Stimulated activated CD4-positive, alpha-beta T cell treated with anti-CD3 and anti-CD28 coated beads, TNF-alpha, amount 100 ng/mL, for 48 hours (primary cell): ENCODE measurements at places on chromosomes 5 and 9.

GRCh38 chr5:149072791-149073190 is 9.9 kb upstream of the SH3TC2 start:
- no peak for DNase-seq

DNA sequence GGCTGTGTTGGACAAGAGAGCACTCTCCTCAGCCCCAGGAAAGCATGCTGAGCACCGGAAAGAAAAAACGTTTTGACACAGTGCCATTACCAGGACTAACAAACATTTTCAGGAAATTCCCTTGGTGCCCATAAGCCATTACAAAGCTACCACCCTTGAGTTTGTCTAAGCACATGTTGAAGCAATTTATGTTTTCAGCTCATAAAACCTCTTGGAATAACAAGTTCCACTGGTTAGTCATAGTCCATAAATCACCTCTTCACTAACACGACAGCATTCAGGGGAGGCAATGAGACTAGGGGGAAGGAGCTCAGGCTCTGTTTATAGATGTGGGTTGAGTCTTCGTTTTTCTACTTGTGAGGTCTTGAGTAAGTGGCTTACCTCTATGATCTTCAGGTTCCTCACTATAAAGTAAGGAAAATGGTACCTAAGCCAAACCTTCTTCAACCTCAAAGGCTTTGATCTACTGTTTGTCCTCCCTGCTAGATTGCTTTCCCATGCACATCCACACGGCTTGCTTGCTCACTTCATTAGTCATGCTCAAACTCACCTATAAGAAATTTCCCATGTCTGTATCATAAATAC is 65.4 kb downstream of the DRD1 start:
- DNase-seq, result no peak

- DNase-seq, result no peak
These were observed 17.6 kb downstream of the NSUN2 start for GRCh38 chr5:6615034-6615815.

DNA sequence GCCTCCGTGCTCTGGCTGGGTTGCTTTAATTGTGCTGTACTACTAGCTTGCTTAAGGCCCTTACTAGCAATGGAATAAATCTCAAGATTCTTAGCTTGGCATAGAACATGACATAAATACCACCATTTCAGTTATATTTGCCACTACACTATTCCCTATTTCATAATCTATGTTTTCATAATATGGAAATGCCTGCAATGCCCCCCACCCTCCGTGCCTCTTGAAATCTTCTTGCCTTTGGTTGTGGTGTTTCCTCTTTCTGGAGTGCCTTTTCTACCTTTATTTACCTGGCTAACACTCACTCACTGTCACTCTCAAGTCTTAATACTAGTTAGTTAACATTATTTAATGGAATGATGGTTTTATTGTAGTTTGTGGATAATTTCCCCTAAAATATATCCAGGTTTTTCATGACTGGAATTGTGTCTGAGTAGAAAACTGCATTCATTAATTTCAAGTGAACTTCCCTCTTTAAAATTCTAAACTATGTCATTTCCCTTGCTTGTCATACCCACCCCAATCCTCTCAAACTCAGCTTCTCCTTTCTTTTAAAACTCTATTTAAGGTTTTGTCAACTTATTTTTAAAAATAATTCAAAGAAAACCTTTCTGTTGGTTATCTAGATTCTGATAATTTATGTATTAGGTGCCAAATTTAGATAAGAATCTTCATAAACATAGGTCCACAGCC is 521.7 kb upstream of the DAB2 start:
- DNase-seq, result no peak

DNA sequence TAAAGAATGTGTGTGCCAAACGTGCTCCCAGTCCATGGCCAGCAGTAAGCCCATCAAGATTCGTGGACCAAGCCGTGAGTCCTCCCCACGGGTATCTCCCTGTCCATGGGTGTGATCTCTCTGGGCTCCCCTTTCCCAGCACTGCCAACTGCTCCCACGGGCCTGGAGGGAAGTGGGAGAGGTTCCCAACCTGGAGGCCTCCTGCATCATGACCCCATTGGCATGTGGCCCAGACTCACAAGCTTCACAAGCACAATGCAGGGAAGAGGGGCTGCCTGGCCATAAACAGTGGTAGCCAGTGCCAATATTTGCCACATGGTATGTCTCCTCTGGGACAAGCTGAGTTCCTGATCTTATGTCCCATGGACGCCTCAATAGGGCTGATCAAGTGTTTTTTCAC is 59.1 kb downstream of the ABLIM3 start:
- DNase-seq, result no peak

- DNase-seq, result no peak
These were observed 23.1 kb upstream of the HMCN2 start for GRCh38 chr9:130242270-130243014.

DNA sequence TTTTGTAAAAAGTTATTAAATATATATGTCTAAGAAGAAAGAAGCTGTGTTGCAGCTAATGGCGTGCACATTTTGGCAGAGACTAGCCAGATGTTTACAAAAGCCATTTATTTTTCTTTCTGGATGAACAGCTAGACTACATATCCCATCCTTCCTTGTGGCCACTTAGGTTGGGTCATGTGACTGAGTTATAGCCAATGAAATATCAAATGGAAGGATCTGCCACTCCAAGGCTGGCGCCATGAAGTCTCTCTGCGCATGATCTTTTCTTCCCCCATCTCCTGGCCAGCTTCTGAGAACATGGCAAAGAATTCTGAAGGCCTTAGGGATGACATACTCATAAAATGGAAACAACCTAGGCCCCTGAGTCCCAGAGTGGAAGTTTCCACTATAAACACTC is 244.2 kb upstream of the DAB2 start:
- no peak for DNase-seq

GRCh38 chr9:104339692-104340091 is 164.4 kb upstream of the OR13F1 start:
- no peak for DNase-seq

DNA sequence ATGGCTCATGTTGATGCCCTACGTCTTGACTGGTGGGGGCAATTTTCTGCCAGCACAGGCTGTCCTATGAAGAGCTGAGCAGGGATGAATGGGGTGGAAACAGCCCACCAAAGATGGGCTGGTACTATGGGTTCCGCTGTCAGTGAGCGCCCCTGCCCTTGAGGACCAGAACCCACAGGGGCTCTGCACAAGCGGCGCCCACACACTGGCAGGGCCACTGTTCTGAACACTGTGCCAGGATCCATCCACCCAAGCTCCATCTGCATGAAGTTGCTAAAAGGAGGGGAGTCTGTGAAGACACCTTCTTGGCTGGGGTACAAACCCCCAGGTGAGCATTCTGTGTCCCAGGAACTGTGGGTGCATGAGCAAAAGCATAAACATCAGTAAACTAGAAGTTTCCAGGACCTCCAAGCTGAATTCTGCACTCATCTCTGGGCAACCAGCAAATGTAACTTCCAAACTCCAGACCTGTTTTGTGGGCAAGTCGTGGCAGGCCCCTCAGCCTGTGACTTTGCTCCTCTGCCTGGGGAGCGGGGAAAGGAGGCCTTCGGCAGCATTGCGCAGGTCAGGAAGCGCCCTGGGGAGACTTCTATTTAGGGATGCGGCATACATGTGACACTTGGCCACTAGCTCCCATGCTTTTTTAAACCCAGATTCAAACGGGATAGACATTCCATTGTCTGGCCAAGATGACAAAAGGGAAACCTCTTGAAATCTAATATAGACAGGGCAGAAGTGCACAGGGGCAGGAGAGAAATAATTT is 48.9 kb downstream of the PTPN3 start:
- DNase-seq, result no peak

GRCh38 chr9:8655071-8655470 is 855.5 kb upstream of the DMAC1 start:
- no peak for DNase-seq

DNA sequence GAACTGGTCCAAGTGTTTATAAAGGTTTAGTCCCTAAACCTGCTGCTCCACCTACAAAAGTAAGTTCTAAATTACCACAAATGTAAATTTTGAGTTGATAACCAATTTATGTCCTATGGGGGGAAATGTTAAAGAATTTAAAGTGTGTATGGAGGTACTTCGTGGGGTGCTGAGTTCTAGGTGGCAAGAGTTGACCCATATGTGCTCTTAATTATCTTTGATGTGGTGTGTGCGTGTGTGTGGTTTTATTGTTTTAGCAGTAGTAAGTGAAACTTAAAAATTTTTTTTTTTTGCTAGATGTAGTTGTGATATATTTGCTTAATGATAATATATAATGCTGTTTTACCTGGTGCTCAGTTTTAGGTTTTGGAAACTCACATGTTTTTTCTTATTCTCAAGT is 72.6 kb downstream of the GPBP1 start:
- no peak for DNase-seq

DNA sequence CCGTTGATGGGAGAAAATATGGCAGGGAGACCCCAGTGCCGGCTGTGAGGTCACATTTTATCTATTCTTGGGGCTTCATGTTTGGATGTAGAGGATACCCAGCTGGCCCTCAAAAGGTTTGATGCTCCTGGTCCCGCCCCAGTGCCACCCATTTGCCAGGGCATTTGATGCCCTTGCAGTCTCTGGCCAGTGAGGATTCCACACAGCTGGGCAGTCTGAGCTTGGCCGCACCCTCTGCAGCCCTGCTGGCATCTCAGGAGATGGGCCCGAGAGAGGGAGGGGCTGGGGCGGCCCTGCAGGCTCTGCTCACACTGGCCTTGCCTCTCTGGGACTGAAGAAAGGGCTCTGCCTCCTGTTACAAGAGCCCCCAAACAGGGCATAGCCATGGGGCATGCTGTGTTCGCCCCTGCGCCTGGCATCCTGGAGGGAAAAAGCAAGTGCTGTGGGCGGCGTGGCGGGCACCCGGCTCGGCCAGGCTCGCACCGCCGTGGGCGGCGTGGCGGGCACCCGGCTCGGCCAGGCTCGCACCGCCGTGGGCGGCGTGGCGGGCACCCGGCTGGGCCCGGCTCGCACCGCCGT is 27.6 kb downstream of the ADAMTSL2 start:
- DNase-seq, result no peak

DNA sequence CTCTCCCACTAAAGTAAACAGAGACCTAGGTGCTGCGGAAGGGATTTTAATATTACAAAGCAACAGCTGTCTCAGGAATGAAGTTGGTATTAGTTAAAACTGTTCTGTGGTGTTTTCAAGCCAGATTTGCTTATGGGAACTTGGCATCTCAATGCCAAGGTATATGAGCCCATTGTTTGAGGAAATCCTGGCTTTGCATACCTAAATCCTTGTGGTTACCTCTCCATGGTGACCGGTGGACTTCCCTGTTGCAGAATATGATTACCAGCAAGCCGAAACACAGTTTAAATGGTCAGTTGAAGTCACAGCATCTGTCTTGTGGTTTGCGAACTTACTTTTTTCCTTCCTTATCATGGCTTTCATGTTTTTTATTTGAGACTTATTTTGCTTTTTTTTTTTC is 62.3 kb upstream of the TXNDC8 start:
- no peak for DNase-seq

DNA sequence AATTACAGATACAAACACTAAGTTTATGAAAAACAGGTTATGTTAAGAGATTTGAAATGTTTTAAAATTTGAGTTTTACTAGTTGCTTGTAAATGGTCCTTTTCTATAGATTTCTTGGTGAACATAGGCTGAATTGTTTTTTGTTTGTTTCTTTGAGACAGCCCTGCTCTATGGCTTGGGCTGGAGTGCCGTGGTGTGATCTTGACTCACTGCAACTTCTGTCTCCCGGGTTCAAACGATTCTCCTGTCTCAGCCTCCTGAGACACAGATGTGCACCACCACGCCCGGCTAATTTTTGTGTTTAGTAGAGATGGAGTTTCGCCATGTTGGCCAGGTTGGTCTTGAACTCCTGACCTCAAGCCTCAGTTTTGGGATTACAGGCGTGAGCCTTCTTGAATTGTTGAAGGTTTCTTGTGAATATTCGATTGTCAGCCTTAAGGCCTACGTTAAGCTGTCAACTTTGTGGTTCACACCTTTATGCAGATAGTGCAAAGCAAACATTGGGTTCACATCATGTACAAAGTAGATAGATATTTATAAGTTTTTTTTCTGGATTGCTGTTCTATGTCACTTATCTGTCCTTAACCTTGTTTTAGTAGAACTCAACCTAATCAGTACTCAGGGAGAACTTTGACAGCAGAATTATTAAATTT is 26.2 kb downstream of the UHRF2 start:
- DNase-seq, result no peak

DNA sequence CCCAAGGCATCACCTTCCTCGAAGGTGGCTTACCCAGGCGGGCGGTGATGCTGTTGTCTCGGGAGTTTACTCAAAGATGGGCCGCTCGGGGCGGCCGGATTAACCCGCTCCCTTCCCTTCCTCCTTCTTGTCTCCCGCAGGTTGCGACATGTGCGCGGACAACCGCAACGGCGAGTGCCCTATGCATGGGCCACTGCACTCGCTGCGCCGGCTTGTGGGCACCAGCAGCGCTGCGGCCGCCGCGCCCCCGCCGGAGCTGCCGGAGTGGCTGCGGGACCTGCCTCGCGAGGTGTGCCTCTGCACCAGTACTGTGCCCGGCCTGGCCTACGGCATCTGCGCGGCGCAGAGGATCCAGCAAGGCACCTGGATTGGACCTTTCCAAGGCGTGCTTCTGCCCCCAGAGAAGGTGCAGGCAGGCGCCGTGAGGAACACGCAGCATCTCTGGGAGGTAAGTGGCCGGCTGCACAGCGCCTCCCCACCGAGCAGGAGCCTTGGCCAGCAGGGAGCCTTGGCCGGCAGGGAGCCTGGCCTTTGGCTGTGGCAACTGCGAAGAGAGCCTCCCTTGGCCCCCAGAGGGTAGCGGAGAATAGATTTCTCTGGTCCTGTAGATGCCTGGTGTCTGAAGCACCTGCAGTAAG is 10.6 kb downstream of the PRDM6 start:
- DNase-seq, result no peak

GRCh38 chr9:134591082-134591571 is 50.5 kb upstream of the COL5A1 start:
- no peak for DNase-seq

GRCh38 chr9:126938327-126938726 is 23.7 kb downstream of the RALGPS1 start:
- DNase-seq, result no peak

DNA sequence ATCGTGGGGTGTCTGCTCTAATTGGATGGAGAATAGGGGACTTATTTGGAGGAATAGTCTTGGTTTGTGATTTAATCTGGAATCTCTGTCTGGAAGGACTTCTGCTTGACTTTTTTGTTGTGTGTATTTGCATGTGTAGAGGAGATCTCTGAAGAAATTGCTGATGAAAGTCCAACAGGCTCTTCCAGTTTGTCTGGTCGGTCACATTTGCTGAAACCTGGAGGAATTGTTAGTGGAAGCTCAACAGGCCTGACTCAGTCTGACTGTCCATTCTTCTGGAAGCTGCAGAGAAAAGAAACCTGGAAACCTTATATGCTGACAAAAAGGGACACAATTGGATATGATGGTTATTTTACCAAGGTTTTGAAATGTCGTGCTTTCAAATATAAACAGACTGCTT is 33.4 kb upstream of the TENT2 start:
- no peak for DNase-seq
